ENCODE measurements at places on chromosomes 5 and 9. TPM values are rescaled to one million over a fixed set of nuclear protein-coding genes. Genes with fewer than 3 reads are reported as not detected.

The PCDHGB3 gene
- polyA plus RNA-seq, result 0.99 TPM

The IL9 gene
- not detected for polyA plus RNA-seq

The LCN6 gene
- polyA plus RNA-seq, result 25.6 TPM

The ANKRD31 gene
- polyA plus RNA-seq, result 0.08 TPM

The ZDHHC11 gene
- 5.4 TPM for polyA plus RNA-seq

The SPINK7 gene
- not detected for polyA plus RNA-seq

The LAMC3 gene
- polyA plus RNA-seq, result 5.1 TPM

The QRFP gene
- not detected for polyA plus RNA-seq

The PCDHGA11 gene
- polyA plus RNA-seq, result 0.99 TPM

The CD74 gene
- 141 TPM for polyA plus RNA-seq

The ADAMTSL1 gene
- 0.61 TPM for polyA plus RNA-seq

The RNF14 gene
- 7.8 TPM for polyA plus RNA-seq

The NPR2 gene
- 14.6 TPM for polyA plus RNA-seq

GRCh38 chr5:67234671-67235176 is 38.1 kb upstream of the CD180 start:
- DNase-seq, result no peak
- no peaks in the 10 kb centered on the region for H3K36me3 ChIP-seq
- H3K4me3 ChIP-seq, result no peak overlapping the region
- H3K4me1 ChIP-seq, result no peaks in the 10 kb centered on the region
- no peak overlapping the region for H3K27ac ChIP-seq
- no peaks in the 10 kb centered on the region for H3K27me3 ChIP-seq

GRCh38 chr9:96500696-96501632 is 51.0 kb downstream of the HABP4 start:
- H3K4me3 ChIP-seq, result no peak overlapping the region
- H3K36me3 ChIP-seq, result no peaks in the 10 kb centered on the region
- no peak for DNase-seq
- H3K4me1 ChIP-seq, result no peaks in the 10 kb centered on the region
- H3K27me3 ChIP-seq, result no peaks in the 10 kb centered on the region

GRCh38 chr9:135671591-135672041 is 8.5 kb downstream of the LCN9 start:
- no peaks in the 10 kb centered on the region for H3K36me3 ChIP-seq
- H3K4me1 ChIP-seq, result no peaks in the 10 kb centered on the region

- H3K27ac ChIP-seq, result no peak overlapping the region
- no peaks in the 10 kb centered on the region for H3K36me3 ChIP-seq
- no peak for DNase-seq
- H3K4me1 ChIP-seq, result no peaks in the 10 kb centered on the region
These were observed 22.6 kb upstream of the SARDH start for GRCh38 chr9:133760713-133761290.

DNA sequence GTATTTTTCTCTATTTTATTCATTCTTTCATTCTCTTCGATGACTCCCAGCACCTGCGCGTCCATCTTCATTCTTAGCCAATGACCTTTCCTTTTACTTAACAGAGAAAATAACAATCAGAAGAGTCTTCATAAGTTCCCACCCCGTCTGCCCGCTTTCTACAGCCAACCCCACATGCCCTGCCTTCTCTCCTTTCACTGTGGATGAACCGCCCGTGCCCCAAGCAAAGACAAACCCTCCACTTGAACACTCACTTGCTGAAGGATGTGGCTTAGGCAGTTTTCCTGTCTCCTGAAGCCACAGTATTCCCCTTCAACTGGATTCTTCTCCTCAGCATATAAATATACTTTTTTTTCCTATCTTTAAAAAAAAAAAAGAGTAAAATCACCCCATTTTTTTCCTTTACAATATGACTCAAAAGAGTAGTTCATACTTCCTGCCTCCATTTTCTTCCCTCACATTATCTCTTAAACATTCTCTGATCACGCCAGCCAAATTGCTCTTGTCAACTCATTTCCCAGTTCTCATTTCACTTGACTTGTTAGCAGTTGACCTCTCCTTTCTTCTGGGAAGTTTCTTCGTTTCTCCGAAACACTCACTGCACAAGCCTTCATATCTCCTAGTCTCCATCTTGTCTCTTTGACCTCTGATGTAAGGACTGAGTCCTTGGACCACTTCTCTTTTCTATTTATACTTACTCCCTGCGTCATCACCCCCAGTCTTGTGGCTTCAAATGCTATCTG is 11.1 kb downstream of the NIPSNAP3B start:
- DNase-seq, result no peak
- H3K36me3 ChIP-seq, result no peaks in the 10 kb centered on the region
- no peaks in the 10 kb centered on the region for H3K27me3 ChIP-seq

GRCh38 chr9:995781-996180 is 19.3 kb downstream of the DMRT3 start:
- no peaks in the 10 kb centered on the region for H3K36me3 ChIP-seq
- no peak overlapping the region for H3K27ac ChIP-seq
- no peaks in the 10 kb centered on the region for H3K4me1 ChIP-seq
- no peaks in the 10 kb centered on the region for H3K27me3 ChIP-seq

DNA sequence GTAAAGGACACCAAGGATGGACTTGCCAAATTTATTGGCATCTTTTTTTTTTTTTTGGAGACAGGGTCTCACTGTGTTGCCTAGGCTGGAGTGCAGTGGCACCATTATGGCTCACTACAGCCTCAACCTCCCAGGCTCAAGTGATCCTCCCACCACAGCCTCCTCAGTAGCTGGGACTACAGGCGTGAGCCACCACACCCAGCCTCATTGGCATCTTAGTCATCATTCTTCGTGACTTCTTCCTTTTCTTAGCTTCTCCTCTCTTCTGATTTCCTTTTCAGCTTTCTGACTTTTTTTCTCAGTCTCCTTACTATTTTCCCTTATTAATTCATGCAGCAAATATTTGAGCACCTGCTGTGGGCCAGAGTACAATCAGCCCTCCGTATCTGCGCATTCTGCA is 6.1 kb downstream of the MAML1 start:
- H3K27me3 ChIP-seq, result no peaks in the 10 kb centered on the region
- H3K36me3 ChIP-seq, result no peaks in the 10 kb centered on the region
- no peak overlapping the region for H3K27ac ChIP-seq
- peaks cover 31% of the 10 kb centered on the region for H3K4me1 ChIP-seq
- no peak overlapping the region for H3K4me3 ChIP-seq
- DNase-seq, result no peak

DNA sequence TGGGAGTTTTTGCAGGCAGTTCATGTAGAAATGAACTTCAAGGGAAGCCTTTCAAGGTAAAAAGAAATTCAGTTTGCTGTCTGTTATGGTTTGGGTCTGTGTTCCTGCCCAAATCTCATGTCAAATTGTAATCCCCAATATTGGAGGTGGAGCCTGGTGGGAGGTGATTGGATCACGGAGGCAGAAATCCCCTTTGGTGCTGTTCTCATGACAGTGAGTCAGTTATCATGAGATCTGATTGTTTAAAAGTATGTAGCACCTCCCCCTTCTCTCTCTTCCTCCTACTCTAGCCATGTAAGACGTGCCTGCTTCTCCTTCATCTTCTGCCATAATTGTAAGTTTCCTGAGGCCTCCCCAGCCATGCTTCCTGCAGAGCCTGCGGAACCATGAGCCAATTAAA is 341.4 kb downstream of the ARHGEF28 start:
- H3K4me1 ChIP-seq, result no peaks in the 10 kb centered on the region
- H3K36me3 ChIP-seq, result no peaks in the 10 kb centered on the region
- no peak overlapping the region for H3K27ac ChIP-seq

DNA sequence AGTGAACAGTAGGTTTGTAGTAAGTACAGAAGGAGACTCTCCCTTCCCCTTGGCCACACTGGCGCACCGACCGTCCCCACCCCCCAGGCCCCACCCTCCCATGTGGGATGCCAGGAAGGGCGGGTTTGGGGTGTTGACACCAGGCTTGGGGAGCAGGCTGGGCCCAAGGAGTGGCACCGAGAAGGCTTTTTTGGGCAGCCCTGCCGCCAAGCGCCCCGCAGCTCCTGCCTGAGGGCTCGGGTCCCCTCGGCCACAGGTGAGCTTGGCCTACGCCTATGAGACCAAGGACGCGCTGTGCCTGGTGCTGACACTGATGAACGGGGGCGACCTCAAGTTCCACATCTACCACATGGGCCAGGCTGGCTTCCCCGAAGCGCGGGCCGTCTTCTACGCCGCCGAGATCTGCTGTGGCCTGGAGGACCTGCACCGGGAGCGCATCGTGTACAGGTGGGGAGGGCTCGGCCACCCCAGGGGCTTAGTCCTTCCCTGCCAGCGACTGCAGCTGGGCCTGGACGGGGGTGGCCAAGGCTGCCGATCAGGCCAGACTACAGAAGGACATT is 7.3 kb downstream of the GRK6 start:
- no peaks in the 10 kb centered on the region for H3K27me3 ChIP-seq
- DNase-seq, result no peak

DNA sequence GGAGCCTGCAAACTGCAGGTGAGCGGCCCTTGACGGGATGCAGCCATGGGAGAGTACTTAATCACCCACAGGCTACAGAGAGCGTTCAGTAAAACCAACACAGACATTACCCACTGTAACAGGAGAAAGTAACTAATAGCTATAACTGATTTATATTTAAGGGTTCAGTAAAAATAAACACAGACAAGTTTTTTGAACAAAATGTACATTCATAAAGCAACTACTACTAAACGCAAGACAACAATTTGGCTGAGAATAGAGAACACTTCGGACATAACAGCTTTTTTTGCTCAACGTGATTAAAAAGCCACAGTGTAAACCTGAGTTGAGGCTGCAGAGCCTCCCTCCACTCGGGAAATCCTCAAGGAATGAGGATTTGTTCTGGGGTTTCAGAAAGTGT is 61.7 kb downstream of the LIFR start:
- H3K27ac ChIP-seq, result no peak overlapping the region
- H3K36me3 ChIP-seq, result no peaks in the 10 kb centered on the region
- H3K27me3 ChIP-seq, result no peaks in the 10 kb centered on the region

- no peaks in the 10 kb centered on the region for H3K36me3 ChIP-seq
- no peak overlapping the region for H3K4me3 ChIP-seq
- peaks cover 9% of the 10 kb centered on the region for H3K4me1 ChIP-seq
- DNase-seq, result no peak
- H3K27ac ChIP-seq, result no peak overlapping the region
These were observed 214.7 kb downstream of the HSPA4 start for GRCh38 chr5:133266527-133266878.

GRCh38 chr5:119341452-119342349 is 14.1 kb upstream of the TNFAIP8 start:
- H3K36me3 ChIP-seq, result no peaks in the 10 kb centered on the region
- H3K27ac ChIP-seq, result no peak overlapping the region
- no peak overlapping the region for H3K4me3 ChIP-seq
- no peak for DNase-seq
- H3K4me1 ChIP-seq, result peaks cover 9% of the 10 kb centered on the region

DNA sequence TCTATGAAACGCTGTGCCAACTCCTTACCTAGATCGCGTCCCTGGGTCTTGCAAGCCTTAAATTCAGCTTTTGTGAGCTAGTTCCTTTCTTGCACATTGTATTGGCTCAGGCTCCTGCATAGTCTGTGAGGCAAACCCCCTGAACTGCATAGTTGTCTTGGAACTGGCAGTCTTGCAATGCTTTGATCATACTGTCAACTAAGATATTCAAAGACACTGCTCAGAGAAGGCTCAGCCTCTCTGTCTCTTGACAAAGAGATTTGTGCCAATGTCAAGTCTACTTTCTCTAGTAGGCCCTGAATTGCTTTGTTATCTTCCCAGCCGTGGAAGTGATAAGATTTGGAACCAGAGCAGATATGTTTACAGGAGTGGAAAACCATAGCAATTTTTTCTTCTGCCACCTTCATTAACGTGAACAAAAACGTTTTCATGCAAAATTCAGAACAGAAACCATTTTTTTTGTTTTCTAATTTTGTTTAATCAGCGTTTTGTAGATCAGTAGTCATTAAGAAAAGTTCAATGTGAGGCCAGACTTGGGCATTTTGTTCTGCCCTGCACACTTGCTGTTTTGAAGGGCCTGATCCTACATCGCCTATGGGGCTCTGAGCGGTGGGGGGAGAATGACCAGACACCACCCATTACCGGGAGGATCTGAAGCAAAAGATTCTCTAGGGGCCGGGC is 27.6 kb upstream of the ENTREP1 start:
- no peak overlapping the region for H3K4me3 ChIP-seq
- no peak for DNase-seq
- H3K4me1 ChIP-seq, result no peaks in the 10 kb centered on the region
- H3K27ac ChIP-seq, result no peak overlapping the region

DNA sequence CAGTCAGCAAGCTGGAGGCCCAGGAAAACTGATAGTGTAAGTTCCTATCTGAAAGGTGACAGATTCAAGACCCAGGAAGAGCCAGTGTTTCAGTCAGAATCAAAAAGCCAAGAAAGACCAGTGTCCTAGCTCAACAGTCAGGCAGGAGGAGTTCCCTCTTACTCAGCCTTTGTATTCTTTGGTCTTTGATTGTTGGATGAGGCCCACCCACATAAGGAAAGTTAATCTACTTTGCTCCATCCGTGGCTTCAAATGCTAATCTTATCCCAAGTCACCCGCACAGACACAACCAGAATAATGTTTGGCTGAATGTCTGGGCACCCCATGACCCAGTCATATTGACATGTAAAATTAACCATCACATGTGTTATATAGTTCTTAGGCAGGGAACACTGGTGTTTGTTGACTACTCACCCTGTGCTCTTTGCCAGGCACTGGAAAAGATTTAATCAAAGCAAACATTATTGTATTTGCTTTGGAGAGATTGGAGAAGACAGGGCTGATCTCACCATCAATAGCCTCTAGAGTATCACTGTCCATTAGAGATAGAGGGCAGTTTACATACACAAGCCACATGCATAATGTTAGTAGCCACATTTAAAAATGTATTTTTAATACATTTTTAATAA is 96.3 kb upstream of the KCNN2 start:
- DNase-seq, result no peak
- H3K4me1 ChIP-seq, result no peaks in the 10 kb centered on the region
- no peak overlapping the region for H3K27ac ChIP-seq

GRCh38 chr9:130820135-130820738 is 14.8 kb upstream of the ABL1 start:
- H3K27ac ChIP-seq, result no peak overlapping the region
- peaks cover 10% of the 10 kb centered on the region for H3K4me1 ChIP-seq
- no peaks in the 10 kb centered on the region for H3K27me3 ChIP-seq
- no peak overlapping the region for H3K4me3 ChIP-seq
- DNase-seq, result no peak

GRCh38 chr5:8473827-8474568 is 605.0 kb downstream of the MTRR start:
- H3K36me3 ChIP-seq, result no peaks in the 10 kb centered on the region
- H3K27me3 ChIP-seq, result no peaks in the 10 kb centered on the region
- no peak overlapping the region for H3K27ac ChIP-seq
- DNase-seq, result no peak
- H3K4me3 ChIP-seq, result no peak overlapping the region

DNA sequence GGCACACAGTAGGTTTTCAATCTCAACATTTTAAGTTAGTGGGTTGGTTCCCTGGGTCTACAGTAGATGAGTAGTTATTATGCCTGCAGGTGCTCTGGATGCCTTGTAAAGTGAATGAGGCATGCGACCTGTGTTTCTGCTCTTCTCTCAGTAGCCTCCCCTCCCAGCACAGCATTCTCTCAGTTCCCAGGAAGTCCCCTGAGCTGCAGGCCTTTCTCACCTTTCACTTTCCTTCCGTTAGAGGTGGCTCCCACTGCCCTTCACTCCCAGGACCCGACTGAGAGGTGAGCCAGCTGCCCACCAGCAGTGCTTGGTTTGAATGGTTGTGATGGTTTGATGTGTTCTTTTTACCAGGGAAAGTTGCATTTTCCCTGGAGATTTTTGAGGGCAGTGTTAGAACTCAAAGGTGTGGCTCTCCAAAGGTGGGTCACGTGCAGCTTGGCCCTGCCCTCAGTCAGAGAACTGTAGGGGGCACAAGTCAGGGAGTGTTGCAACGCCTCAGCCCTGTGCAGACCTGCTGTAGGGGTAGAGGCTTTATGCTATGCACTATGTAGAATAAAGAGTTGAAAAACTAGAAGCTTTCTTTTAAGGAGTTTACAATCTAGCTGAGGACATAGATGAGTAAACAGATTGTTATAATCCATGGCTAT is 173.8 kb downstream of the NTRK2 start:
- no peak overlapping the region for H3K4me3 ChIP-seq
- no peaks in the 10 kb centered on the region for H3K27me3 ChIP-seq
- no peaks in the 10 kb centered on the region for H3K36me3 ChIP-seq
- DNase-seq, result no peak
- H3K4me1 ChIP-seq, result no peaks in the 10 kb centered on the region
